ENCODE measurements at places on chromosomes 4 and X. TPM values are rescaled to one million over a fixed set of nuclear protein-coding genes. Genes with fewer than 3 reads are reported as not detected.

The FGF2 gene
- total RNA-seq: 16.9 TPM

The IL21 gene
- not detected for total RNA-seq

The RXFP1 gene
- total RNA-seq: 1.4 TPM

The COX7B2 gene
- not detected for total RNA-seq

The ZNF275 gene
- total RNA-seq: 11.2 TPM

The GAB1 gene
- total RNA-seq: 38.0 TPM

The TRAM1L1 gene
- total RNA-seq: 4.2 TPM

GRCh38 chr4:159150821-159151390 lies 48.0 kb downstream of the RAPGEF2 start:
- DNase-seq: peak; percentile 51

DNA sequence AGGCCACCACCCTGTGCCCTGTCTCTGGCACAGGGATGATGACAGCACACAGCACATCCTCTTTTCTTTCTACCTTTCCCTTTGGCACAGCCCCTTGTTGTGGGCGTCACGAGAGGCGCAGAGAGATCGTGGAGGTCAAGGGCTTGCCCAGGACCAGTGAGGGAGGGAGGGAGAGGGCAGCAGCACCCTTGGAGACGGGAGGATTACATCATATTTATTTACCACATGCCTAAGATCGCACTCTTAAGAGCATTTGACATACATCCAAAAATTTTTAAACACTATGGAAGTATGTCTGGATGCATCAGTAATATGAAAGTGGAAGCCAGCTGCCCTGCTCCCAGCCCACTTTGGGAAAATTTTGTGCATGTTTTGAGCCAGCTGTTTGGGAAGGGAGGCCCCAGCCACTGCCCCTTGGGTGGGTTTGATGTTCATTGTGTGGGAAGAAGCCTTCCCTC lies 12.7 kb downstream of the WFS1 start:
- DNase-seq: no peak

GRCh38 chr4:57605376-57605775 lies 495.2 kb upstream of the IGFBP7 start:
- DNase-seq: no peak

- no peak for DNase-seq
These were observed 305.1 kb upstream of the PPP1R2C start for GRCh38 chrX:43083016-43083415.

DNA sequence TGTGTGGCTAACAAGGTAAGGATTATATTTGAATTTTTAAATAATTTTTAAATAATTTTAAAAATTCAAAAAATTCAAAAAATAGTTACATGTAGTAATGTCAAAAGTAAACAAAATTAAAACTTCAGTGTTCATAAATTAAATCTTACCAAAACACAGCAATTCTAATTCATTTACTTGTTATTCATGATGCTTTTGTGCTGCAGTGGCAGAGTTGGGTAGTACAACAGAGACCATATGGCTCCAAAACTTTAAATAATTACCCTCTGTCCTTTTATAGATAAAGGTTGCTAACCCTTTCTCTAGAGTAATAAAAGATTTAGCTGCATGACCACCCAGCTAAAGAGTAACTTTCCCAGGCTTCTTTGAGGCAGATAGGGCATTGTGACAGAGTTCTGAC lies 1355.6 kb downstream of the FSTL5 start:
- no peak for DNase-seq

DNA sequence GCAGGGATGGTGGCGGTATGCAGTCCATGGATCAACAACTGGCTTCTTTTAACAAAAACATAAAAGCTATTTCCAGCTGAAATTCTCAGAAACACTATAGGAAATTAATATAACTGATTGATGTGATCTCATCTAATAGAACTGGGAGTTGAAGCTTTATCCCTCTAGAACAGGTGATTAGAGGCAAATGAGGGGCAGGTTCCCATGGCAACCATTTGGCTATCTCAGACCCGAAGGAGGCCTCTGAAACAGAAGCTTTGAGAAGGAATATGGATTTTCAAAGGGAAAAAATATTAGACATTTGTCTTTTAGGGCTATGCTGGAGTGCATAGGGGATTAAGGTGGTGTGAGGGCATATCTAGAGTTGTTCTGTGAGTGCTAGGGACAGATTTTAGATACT lies 50.0 kb downstream of the IGSF1 start:
- DNase-seq: no peak

GRCh38 chrX:101605146-101605545 lies 12.7 kb downstream of the ARMCX6 start:
- no peak for DNase-seq

- DNase-seq: peak; percentile 96
These were observed at the start of gene TRIM2 for GRCh38 chr4:153204247-153204671. Gene TRIM2 (plus strand): TSS chr4:153204443. CDS start chr4:153204531, 88 bp downstream.

DNA sequence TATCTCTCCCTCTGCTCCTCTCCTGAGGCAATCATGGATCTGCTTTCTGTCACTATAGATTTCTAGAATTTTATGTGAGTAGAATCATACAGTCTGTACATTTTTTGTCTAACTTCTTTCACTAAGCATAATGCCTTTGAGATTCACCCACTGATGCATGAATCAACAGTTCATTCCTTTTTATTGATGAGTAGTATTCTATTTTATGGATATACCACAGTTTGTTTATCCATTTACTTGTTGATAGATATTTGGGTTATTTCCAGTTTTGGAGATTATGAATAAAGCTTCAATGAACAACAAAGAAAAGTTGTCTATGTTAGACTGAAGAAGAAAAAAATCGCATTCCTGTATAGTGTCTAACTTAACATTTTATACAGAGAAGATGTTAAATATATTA lies 30.5 kb downstream of the PHKA1 start:
- no peak for DNase-seq

DNA sequence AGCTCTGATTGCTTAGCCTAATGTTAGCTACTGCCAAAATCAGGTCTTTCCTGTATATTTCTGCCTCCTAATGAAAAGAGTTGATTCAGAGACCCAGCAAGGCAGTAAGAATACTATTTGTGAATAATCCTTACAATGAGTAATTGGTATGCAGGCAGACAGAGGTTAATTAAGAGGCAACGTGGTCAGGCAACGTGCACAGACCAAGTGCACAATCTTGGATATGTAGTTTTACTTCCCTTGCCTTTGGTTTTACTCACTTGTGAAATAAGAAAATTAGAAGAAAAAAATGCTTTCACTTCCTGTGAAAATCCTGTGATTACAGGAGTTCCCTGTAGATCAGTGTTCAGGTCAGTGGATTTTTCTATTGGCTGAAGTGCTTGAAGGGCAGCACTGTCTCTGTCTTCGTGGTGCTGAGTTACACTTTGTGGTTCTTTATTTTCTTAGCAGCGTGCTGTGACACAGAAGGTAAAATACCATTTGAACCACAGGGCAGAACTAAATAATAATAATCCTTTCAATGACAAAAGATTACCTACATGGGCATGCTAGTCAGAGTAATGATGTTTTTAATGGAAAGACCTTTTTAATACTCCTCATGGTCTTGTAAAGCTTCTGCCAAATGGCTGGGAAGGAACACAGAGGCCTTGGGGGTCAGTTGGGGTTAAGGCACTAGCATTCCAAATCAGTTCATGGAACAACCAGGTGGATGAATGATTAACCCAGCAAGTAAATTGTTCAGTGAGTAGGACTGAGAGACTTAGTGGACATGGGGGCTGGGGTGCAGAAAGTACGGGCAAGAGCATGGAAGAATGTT lies 430.9 kb downstream of the MAPK10 start:
- peak; percentile 60 for DNase-seq

GRCh38 chrX:20595928-20596575 lies 329.3 kb upstream of the RPS6KA3 start:
- DNase-seq: no peak

- DNase-seq: no peak
These were observed 89.0 kb upstream of the STOX2 start for GRCh38 chr4:183816077-183816476.

DNA sequence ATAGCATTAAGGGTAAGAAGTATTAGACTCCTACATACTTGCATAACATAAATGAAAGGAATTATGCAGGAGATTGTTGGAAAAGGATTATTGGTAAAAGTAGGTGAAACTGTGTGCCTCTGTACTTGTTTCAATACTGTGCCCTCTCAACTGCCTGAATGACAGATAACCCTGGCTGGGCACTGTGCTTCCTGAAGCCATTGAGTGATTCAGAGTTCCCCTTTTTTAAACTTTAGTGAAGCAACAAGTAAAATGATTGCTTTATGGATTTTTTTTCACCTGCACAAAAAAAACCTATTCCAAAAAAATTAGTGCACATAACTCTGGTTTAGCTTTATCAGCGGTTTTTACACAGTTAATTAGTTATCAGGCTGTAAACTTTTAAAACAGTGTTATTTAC lies 204.8 kb downstream of the TRAM1L1 start:
- DNase-seq: no peak

DNA sequence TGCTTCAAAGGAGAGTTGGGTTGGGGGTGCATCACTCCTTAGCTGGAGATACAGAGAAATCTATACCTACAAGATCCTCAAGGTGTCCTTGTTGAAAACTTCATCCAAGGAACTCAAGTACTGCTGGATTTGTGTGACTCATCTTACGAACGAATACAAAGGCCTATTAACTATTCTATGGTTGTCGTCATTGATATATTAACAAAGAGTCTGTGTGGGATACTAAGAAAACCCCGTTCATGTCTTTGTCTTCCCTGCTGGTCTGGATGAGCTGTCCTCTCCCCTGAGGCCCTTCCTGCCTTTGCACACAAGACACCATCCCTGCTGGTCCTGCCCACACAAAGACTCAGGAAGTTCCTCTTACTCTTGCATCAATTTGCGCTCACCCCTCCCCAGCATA lies 54.9 kb upstream of the IRF2 start:
- DNase-seq: no peak

DNA sequence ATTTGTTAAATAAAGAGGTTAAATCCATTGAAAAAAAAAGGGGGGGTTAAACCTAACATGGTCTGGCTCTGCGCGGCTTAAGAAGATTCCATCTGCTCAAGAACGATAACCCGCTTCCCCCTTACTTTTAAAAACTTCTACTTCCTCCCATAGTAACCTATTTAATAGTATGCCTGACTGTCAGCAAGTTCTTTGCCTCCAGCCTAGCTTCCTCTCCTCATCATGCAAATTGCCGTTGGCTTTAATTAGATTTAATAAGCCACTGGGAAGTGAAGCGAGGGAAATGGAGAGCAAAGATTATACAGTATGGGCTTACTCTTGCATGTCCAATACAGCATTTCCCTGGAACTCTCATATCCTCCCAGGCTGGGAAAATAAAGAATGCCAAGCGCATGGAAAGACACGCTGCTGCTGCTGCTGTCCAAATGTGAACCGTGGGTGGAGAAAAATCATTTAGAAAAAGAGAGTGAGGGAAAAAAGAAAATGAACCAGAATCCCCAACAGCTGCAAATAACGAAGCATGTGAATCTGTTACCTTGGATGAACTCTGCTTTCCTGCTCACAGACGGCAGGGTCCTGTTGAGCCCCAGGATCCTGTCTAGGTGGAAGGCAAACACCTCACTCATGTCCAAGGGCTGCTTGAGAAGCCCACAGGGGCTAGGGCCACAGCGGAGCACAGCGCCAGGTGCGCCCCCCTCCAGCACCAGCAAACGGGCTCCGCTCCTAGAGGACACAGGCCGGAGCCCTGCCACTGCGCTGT lies 2.7 kb downstream of the GASK1B start:
- DNase-seq: no peak

- no peak for DNase-seq
These were observed 41.6 kb upstream of the UGT2B7 start for GRCh38 chr4:69054578-69055200.

DNA sequence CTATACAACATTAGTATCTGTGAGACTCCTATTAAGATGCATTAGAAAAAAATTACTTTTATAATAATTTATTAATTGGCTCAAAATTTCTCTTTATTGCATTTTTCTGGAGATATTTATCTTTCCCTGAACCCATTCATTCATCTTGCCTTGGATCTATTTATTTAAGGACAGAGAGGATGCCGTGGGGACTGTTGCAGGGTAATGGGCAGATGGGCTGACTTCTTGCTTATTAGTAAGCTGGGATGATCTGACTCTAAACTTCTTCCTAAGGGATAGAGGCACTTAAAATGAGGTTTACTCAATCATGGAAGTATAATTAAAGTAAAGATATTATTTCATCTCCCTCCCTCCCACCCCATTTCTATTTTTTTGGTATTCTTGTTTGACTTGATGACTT lies 18.2 kb upstream of the ANK2 start:
- DNase-seq: no peak

- no peak for DNase-seq
These were observed 132.1 kb downstream of the SNCA start for GRCh38 chr4:89704651-89705395.

DNA sequence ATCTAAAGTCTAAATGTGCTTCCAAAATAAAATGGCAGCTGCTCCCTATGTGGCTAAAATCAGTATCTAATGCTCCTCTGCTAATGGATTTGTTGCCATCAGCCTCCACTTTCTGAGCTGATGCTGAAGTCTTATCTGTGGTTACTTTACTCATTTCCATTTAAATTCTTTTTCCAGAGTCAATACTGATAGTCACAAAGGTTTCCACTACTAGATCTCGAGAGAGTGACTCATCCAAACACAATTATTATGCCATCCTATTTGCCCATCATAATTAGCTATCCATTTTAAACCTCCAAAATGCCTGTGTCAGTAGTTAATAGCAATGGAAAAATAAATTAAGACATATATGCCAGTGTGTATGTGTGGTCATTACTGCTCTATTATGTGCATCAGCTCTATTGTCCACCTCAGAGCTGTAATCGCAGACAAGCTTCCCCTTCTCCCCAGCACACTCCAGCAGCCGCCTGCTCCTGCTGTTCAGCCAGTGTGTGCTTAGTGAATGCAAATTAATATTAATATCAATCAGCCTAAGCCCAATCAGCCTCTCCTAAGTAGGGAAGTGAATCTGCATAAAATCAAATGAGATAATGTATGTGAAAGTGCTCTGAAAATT lies 199.8 kb upstream of the ZIC3 start:
- no peak for DNase-seq

DNA sequence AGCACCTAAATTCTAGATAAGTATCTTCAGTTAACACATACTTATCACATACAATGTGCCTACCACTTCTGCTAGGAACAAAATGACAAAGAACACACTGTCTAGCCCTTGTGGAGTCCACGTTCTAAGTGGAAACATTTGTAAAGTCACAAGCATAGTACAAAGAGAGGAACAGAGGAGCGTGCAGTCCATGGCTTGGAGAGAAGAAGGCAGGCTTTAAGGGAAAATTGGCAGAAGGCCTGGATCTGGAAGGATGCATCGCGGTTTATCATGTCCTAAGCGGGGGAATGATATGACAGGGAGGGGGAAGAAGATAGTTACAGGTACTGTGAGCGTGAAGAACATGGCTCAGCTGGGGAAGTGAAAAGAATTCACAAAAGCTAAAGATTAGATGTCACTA lies 218.0 kb downstream of the PRDM5 start:
- DNase-seq: no peak

GRCh38 chrX:44931441-44931973 lies 58.5 kb downstream of the KDM6A start:
- no peak for DNase-seq

- DNase-seq: no peak
These were observed 68.4 kb downstream of the MID2 start for GRCh38 chrX:107894038-107894437.

GRCh38 chrX:110310896-110311295 lies 7.0 kb downstream of the AMMECR1 start:
- peak; percentile 48 for DNase-seq

GRCh38 chrX:40420899-40421729 lies 159.7 kb upstream of the ATP6AP2 start:
- DNase-seq: peak; percentile 46
